ENCODE measurements at places on chromosomes 11 and 22.

DNA sequence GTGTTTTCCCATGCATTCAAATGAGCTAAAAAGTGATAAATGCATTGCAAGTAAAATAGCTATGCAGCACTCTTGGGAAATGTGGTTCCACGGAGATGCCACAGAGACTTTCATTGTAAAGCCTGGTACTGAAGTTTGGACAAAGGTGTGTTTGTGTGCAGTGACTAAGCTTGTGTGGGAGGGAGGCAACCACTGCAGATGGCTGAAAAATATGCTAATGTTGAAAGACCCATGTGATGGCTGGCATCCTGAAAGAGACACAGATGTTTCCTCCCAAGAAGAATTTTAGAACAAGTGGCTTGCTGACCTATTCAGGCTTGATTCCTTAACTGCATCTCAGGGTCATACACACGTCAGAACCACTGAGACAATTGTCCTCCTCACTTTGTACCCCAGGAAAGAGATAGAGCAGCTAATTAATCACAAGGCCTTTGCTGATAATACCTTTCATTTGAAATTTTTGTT lies 73.8 kb downstream of the FAM76B start:
- no peak for DNase-seq

- DNase-seq = no peak
These were observed 16.4 kb upstream of the ASCC2 start for GRCh38 chr22:29854432-29854831.

DNA sequence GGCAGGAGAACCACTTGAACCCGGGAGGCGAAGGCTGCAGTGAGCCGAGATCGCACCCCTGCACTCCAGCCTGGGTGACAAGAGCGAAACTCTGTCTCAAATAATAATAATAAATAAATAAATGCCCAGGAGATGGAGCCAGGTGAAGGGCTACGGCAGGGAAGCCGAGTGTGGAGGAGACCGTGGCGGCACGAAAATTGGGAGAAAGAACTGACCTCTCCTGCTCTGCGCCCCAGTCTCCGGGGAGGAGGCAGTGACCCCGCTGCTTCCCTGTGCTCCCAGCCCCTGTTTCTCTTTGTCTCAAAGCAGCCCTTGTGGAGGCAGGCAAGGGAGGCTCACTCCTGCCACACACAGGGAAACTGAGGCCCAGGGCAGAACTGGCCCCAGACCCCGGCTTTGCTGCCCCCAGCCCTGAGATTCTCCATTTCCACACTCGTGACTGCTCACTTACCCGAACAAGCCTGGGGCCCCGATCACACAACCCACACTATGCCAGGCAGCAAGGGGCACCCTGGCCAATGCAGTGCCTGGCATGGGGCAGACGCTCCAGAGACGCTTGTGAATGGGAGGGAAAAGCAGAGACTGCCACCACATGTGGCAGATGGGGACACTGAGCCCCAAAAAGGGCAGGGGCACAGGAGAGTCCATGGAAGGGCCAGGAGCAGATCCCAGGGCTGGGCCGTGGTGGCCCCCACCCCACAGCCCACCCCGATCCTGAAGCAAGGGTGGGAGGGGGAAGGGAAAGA lies 80.4 kb upstream of the PRR5 start:
- no peak for DNase-seq

DNA sequence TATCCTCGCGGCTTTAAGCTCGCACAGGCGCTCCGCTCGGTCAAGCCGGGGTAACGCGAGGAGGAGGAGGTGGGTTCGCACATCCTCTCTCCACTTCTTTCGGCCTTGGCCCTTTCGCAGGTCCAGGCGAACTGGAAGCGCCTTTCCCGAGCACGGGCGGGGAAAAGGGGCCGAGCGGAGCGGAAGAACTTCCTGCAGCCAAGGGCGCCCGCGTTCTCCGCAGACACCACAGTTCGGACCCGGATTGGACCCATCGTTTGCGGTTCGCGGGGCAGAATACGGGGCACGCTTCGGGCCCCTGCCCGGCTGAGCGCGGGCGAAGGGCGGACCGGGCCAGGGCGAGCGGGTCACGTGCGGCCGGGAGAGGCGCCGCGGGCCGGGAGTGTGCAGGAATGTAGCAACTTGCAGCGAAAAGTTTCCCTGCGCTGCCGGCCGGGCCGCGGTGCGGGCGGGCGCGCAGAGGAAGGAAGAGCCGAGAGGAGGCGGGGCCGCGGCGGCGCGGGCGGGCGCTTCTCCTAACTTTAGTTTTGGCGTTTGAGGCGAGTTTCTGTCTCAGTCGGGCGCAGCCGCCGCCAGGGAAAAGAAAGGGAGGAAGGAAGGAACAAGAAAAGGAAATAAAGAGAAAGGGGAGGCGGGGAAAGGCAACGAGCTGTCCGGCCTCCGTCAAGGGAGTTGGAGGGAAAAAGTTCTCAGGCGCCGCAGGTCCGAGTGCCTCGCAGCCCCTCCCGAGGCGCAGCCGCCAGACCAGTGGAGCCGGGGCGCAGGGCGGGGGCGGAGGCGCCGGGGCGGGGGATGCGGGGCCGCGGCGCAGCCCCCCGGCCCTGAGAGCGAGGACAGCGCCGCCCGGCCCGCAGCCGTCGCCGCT lies at the start of gene YAP1:
TSS of gene YAP1 (plus strand) at position 552 of the 865 bp plus-strand sequence. CDS start 402 bp downstream, outside the sequence.
- DNase-seq = peak; percentile 39

DNA sequence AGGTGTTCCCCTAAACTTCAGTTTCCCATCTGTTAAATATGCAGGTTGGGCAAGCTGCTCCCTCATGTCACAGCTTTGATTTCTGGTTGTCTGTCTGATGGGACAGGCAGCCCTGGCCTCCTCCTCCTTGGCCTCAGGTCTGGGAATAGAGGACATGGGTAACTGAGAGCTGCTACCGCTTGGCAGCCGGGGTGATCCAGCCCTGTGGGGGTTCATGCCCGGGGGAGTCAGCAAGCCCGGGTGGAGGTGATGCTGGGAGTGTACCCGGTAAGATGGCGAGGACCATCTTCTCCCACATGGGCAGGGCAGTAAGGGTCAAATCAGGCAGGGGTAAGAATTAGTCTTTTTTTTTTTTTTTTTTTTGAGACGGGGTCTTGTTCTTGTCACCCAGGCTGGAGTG lies 845.0 kb downstream of the TBC1D22A start:
- DNase-seq = no peak

DNA sequence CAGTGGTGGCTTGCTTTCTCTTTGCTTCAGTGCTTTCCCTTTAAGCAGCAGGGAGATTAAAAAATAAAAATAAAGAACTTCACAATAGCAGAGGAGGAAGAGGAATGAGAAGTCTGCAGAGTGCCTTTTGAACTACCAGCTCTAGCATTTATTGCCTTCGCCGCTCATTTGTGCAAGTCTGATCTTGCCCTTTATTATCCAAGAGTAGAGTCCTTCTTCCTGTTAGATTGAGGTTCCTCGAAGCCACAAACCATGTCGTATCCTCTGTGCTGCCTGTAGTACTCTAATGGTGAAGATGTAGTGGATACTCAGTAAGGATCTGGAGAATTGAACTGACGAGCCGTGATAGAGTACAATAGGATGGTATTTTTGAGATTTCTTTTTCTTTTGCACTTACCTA lies 101.2 kb upstream of the RAG2 start:
- no peak for DNase-seq

DNA sequence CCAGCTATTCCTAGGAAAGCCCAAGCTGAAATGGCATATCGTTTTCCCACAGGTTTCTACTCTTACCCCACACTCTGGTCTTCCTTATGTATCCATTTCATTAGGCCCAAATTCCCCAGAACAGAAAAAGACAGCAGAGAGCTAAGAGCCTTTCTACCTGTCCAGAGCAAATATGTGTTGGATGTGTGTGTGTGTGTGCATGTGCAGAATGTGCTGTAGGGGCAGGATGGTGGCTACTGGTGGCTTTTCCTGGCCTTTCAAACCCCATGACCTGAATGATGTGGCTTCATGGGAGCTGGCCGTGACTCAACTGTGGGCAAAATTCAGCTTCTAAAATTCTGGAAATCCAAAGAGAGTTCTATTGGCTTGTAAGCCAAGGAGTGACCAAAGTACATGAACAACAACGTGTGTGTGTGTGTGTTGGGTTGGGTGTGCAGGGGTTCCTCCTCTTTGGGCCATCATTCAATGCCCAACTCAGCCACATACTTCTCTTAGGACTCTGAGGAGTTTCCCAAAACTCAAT lies 421.4 kb upstream of the CADM1 start:
- DNase-seq = no peak

GRCh38 chr11:125950178-125950490 lies 4.3 kb downstream of the VSIG10L2 start:
- no peak for DNase-seq

DNA sequence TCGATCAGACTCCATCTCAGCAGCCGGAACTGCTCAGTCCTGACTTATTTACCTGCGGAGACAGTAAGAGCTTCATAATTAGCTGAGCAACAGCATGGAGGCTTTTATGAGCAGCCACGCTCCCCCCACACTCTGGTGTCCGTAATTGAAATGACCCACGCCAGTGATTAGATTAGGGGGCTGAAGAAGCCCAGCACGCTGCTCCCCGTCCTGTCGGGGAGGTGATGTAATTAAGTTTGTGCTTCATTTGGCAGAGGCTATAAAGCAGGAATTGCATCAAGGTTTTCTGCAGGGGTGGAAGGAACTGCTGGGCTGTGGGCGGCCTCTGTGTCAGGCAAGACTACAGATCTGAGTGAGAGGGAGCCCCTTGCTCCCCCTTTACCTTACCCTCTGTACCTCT lies 22.8 kb upstream of the HTR3A start:
- DNase-seq = no peak

- no peak for DNase-seq
These were observed 533 bp downstream of the SERGEF start for GRCh38 chr11:18012122-18012905.

- no peak for DNase-seq
These were observed 786 bp downstream of the CAPN1 start for GRCh38 chr11:65182258-65183170.

DNA sequence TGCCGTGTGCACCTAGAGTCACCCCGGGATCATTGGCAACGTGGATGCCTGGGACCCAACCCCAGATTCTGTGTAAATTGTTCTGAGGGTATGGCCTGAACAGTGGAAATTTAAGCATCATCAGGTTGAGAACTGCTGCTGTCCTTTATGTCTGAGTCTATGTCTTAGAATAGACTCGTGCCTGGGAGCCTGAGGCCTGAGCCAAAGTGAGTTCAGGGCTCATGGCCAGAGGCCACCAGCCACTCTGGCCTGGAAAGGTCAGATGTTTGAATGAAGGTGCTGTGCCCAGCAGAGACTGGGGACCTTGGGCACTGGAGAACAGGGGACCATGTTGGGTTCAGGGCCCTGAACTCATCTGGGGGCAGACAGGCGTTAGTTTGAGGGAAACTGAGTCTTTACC lies 91.1 kb downstream of the MYO18B start:
- no peak for DNase-seq

GRCh38 chr11:69173925-69174581 lies 18.3 kb downstream of the SMIM38 start:
- DNase-seq = no peak

DNA sequence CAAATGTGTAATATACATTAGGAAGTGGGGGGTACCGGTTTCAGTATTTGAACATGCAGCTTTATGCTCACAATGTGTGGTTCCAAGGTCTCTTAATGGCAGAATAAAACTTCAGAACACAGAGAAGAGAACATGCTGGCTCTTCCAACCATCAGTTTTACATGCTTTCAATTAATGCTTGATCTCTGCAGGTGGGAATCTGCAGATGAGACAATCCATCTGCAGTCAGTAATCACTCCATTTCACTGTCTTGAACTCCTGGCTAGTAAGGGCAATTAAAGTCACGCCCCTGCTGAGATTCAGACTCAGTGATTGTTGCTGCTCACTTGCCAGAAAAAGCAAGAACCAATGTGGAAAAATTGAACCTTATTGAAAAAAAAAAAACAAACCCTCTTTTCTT lies 945.7 kb downstream of the DLG2 start:
- DNase-seq = no peak

GRCh38 chr11:19493446-19494213 lies 219.0 kb upstream of the NAV2 start:
- DNase-seq = no peak

DNA sequence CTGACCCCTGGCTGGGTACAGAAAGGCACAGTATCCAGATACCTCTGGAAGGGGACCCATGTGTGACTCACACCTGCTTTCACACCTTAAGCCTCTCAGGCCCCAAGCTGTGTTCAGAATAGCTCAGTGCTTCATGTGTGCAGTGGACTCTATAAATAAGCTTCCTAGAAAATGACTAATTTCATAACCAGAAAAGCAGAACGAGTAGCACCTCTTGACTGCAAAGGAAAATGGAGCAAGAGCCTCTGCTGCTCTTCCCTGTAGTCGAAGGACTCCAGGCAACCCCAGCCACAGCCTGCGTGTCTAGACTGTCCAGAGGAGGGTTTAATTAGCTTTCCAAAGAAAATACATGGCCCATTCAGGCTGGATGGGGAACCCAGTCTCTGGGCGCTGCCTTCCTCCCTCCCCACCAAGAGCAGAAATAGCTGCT lies 23.1 kb downstream of the PTPN5 start:
- no peak for DNase-seq

- no peak for DNase-seq
These were observed 60.4 kb downstream of the SFI1 start for GRCh38 chr22:31556627-31557203.

- DNase-seq = no peak
These were observed 5.3 kb downstream of the DMC1 start for GRCh38 chr22:38564669-38565068.

DNA sequence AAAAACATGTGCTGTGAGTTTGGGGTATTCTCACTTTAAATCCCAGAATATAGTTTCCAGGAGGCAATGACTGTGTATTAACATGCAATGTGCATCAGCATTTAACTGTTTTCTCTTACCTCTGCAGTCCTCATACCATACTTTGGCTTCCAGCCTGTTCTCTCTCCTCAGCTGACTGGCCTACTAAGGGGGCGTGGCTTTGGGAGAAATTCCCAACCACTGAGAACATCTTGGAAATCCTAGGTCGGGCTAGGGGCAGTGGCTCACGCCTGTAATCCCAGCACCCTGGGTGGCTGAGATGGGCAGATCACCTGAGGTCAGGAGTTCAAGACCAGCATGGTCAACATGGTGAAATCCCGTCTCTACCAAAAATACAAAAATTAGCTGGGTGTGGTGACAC lies 13.5 kb upstream of the ZC3H12C start:
- no peak for DNase-seq

GRCh38 chr22:47396105-47396504 lies 633.7 kb downstream of the TBC1D22A start:
- DNase-seq = no peak

GRCh38 chr11:8822469-8822868 lies 88.5 kb upstream of the AKIP1 start:
- DNase-seq = no peak

GRCh38 chr22:36331912-36332622 lies 55.7 kb downstream of the MYH9 start:
- DNase-seq = peak; percentile 27

GRCh38 chr22:19632668-19633148 lies 81.6 kb upstream of the SEPTIN5 start:
- no peak for DNase-seq
